H4 (cell line): ENCODE measurements at places on chromosomes 4 and X. TPM values are rescaled to one million over a fixed set of nuclear protein-coding genes. Genes with fewer than 3 reads are reported as not detected.
A peak's percentile ranks its signal among the peaks of the same experiment; 100 is the strongest.

DNA sequence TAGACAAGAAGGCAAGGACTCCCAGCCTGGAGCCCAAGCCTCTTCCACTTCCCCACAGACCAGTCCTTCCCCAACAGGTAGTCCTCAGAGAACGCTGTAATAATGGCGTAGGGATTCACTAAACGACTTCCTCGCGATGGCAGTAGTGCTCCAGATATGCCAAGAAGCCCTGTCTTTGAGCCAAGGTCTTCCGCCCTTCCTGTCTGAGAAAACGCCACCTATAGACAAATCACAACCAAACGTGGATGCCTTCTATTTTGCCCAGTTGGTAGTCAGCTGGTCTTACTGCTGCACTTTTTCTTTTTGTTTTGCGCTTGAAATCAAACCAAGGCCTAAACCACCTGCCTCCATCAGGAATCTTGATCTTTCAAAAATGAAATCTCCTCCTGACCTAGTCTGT is 203.3 kb downstream of the OR13H1 start:
- peak; percentile 91 for DNase-seq

DNA sequence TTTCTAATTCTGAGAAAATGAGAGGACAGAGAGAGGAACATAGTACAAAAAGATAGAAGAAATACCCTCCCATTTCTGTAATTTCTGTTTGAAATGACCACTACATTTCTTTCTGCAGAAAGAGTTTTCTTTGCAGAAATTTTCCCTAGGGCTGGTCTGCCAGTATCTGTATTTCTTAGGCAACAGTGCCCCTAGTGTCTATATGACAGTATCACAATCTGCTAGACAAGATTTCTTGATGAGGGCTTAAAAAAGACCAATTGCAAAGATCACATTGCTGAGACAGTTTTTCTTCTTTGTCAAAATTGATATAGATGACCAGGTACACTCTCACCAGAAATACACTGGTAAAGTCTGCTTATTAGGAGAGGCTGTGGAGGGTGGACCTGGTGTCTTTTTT is 81.0 kb upstream of the ZDHHC15 start:
- no peak for DNase-seq

KLB gene
- not detected in 2 replicates for total RNA-seq

DNA sequence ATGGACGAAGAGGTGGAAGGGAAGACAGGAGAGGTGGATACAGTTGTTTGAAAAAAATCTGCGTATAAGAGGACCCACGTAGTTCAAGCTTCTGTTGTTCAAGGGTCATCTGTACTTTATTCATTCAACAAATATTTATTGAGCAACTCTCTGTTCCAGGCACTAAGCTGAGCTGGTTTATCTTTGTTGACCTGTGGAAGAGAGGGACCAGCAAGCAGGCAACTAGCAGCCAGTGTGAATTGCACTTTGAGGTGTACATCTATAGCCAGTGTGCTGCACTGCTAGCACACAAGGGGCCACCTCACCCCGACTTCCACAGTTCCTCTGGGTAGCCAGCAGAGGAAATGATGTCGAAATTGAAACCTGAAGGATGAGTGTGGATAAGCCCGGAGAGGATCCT is 191.4 kb downstream of the SOWAHB start:
- no peak for DNase-seq

DNA sequence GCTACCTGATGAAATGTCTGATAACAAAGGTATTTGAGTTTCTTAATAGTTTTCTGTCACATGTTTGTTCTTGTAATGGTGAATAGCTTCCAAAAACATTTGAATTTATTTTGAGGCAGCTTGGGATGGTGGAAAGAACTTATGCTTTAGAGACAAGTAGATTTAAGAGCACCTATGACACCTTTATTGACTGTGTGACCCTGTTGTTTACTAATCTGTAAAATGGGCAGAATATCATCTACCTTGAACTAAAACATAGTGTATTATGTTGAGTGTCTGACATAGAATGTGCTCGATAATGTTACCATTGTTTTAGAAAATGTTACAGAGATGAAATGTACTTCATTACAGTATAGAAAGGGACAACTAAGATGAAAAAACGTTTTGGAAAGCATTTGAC is 24.9 kb downstream of the STAG2 start:
- no peak for DNase-seq

GRCh38 chr4:1711055-1711570 is 1.0 kb downstream of the SLBP start:
- peak; percentile 10 for DNase-seq

TLR10 gene
- total RNA-seq, result 0.08 TPM in 1 of 2 replicates, not detected in the other

- no peak for DNase-seq
Measured at GRCh38 chr4:158236304-158237030, 26.2 kb downstream of the TMEM144 start.

EPHA5 gene
- 8.9 and 14.2 TPM in 2 replicates for total RNA-seq

MAOB gene
- total RNA-seq, result not detected in 2 replicates

GRCh38 chr4:27173280-27173679 is 312.6 kb downstream of the STIM2 start:
- DNase-seq, result no peak

- no peak for DNase-seq
Measured at GRCh38 chr4:181745933-181746625, 497.1 kb upstream of the TENM3 start.

DNA sequence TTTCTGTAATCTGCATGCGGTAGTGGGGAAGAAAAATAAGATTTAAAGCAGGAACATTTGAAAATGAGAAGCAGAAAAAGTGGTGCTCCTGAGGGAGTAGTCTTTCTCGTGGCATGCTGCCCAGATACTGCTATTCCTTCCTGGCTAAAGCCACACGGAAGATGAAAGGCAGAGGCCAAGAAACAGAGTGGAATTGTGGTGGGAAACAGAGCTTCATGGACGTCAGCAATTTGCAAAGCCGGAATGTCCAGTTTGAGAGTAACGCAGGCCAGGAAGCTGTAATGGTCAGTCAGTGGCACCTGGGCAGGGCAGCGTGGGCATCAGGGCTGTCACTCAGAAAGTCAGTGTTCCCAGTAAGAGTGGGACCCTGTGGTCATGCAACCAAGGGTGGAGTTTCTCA is 63.7 kb upstream of the FMR1 start:
- no peak for DNase-seq

GRCh38 chrX:70480660-70481018 is 36.0 kb downstream of the DLG3 start:
- DNase-seq, result no peak

- DNase-seq, result no peak
Measured at GRCh38 chr4:32340591-32340990, 1620.4 kb downstream of the PCDH7 start.

DOK7 gene
- total RNA-seq, result 0.04 and 0.58 TPM in 2 replicates

GRCh38 chr4:70678383-70678999 is 9.8 kb upstream of the UTP3 start:
- no peak for DNase-seq

- DNase-seq, result no peak
Measured at GRCh38 chr4:175090116-175090515, 172.0 kb downstream of the ADAM29 start.

- DNase-seq, result no peak
Measured at GRCh38 chrX:155105919-155106318, 34.6 kb downstream of the BRCC3 start.

- DNase-seq, result peak; percentile 24
Measured at GRCh38 chrX:74420196-74421035, 877 bp upstream of the SLC16A2 start.

FGG gene
- not detected in 2 replicates for total RNA-seq

DNA sequence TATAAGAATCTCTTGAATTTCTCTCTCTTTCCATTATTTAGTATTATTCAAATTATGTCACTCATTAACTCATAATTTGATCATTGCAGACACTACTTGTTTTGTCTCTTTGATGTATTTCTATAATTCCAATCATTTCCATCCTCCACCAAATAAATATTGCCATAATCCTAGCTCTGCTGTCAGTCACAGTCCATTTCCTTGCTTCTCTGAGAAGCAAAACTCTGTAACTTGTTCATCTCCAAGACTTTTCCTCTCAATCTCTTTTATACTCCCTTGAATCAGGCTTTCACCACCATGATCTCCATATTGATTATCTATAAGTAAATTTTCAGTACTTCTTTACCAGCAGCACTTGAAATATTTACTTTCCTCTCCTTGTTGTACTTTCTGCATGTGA is 135.9 kb downstream of the SCLT1 start:
- no peak for DNase-seq

F8 gene
- 2.5 and 2.8 TPM in 2 replicates for total RNA-seq

DNA sequence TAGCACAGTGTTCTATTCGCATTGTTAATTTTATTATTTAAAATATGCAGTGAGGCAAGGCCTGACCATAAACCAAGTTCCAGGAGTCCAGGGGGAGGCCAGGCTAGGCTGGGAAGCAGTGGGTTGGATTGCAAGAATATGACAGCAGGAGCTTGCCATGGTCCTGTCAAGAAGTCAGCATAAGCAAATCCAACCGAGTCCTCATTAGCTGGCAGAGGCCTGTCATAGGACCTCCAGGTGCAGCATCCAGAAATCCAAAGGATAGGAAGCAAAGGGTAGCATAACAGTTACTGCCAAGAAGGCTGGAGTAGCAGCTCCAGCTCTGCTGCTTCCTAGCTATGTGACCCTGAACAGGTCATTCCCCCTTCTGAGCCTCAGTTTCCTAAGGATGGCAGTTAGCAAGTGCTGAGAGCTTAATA is 13.4 kb downstream of the PJA1 start:
- DNase-seq, result no peak

SMR3B gene
- total RNA-seq, result not detected in 2 replicates

FAM9C gene
- not detected in 2 replicates for total RNA-seq

- DNase-seq, result peak; percentile 49
Measured at GRCh38 chrX:45070116-45071007, 130.3 kb downstream of the DIPK2B start.

DNA sequence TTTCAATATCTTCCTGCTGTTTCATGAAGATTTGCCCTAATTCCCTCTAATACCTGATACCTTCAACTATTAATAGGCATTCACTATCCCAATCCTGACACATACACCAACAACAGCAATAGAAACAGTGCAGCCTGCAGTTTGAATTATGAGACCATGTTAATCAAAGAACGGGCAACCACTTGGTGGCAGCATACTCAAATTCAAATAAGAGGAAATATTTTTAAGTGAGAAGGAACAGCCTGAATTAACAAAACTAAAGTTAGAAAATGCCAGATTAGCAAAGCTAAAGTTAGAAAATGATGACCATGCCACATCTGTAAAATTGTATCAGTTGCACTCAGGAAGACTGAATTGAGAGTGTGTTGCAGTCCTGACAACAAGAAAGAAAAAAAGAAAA is 204.9 kb downstream of the SMARCA1 start:
- DNase-seq, result no peak

DNA sequence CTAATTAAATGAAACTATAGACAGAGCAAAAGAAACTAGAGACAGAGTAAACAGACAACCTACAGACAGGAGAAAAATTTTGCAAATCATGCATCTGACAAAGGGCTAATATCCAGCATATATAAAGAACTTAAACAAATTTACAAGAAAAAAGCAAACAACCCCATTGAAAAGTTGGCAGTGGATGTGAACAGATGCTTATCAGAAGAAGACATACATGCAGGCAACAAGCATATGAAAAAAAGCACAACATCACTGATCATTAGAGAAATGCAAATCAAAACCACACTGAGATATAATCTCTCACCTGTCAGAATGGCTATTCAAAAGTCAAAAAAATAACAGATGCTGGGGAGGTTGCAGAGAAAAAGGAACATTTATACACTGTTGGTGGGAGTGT is 14.8 kb downstream of the ZNF280C start:
- no peak for DNase-seq

DNA sequence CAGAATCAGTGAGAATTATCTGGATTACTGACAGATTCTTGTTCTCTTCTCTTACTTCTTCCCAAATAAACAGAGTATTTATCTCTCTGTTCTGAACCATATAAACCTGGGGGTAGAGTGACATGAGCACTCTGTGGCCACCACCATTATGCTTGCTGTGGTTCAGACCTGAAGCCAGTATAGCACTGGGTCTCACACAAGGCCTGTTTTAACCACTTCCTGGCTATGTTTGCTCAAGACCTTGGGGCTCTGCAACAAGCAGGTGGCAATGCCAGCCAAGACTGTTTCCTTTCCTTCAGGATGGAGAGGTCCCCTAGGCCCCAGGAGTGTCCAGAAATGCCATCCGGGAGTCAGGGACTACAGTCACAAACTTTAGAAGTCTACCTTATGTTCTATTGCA is 21.7 kb upstream of the HEPH start:
- DNase-seq, result no peak

GRCh38 chr4:6956434-6957147 is 47.0 kb downstream of the TBC1D14 start:
- no peak for DNase-seq

XAGE1A gene
- total RNA-seq, result not detected in 2 replicates

ADH1B gene
- not detected in 2 replicates for total RNA-seq

- no peak for DNase-seq
Measured at GRCh38 chr4:24226023-24226422, 336.2 kb upstream of the PPARGC1A start.

HTRA3 gene
- 6.7 and 9.6 TPM in 2 replicates for total RNA-seq

MAMLD1 gene
- total RNA-seq, result 0.35 and 1.6 TPM in 2 replicates

- DNase-seq, result peak; percentile 29
Measured at GRCh38 chrX:39242187-39242586, 440.9 kb downstream of the MID1IP1 start.

DNA sequence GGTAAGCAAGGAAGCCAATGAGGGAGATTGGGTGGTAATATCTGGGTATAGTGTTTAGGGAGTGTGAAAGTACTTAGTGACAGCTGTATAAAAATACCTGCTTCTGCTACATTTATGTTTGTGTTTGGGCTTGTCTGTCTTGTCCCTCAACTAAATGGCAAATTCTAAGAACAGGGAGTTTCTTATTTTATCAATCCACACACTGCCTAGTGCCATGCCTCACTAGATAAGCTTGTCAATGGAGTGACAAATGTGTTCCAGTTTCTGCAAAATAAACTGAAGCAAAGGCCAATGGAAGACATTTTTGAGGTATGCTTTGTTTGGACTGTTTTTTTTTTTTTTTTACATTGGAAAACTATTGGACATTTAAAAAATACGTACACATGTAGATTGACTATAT is 418.0 kb downstream of the SH2D1A start:
- no peak for DNase-seq

CSN1S1 gene
- total RNA-seq, result not detected in 2 replicates

GRCh38 chrX:120755066-120755846 is 120.4 kb downstream of the CT47B1 start:
- no peak for DNase-seq

- DNase-seq, result peak; percentile 89
Measured at GRCh38 chr4:27861381-27861787, 1000.7 kb downstream of the STIM2 start.

GRCh38 chrX:36528661-36529060 is 479.5 kb upstream of the FAM47C start:
- DNase-seq, result no peak

TCP11X2 gene
- 1.3 TPM in 1 of 2 replicates, not detected in the other for total RNA-seq

- DNase-seq, result no peak
Measured at GRCh38 chr4:617644-618641, 7.4 kb upstream of the PDE6B start.

GRCh38 chr4:5368426-5368825 is 317.1 kb downstream of the STK32B start:
- DNase-seq, result no peak

BMPR1B gene
- 5.9 and 10.5 TPM in 2 replicates for total RNA-seq
